ENCODE measurements at places on chromosomes 4 and X.

DNA sequence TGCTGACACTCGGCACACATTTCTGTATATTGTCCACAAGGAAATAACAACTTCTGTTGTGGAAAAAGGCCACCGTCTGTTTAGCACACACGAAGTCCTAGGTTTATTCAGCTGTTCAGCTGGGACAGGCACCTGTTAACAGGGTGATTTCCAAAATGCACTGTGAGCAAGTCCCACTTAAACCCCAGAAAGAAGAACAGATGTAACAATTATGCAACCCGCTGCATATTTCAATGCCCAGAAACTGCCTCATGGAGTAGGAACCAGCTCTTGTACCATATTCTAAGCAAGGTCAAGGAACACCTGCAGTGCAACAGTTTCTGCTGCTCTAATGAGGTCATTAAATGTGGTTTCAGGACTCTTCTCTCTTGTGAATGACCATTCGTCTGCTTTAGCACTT is 77.1 kb downstream of the GEMIN8 start:
- DNase-seq, result no peak

DNA sequence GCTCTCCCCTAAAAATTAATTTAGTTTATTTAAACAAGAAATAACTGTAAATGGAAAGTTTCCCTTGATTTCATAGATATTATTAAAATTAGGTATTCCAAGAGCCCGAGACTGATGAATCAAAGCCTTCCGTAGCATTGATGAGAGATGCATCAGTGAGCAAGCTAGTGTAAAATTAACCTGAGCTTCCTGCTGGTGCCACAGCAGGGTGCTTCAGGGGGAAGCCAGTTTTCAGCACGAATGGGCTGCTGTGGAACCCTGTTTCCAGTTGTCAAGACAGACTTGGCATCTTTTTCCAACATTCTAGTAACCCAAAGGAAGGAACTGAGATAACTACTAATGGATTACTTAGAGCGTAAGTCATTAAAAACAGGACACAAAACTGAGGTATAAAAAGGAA is 221.7 kb downstream of the RBMX2 start:
- no peak for DNase-seq

DNA sequence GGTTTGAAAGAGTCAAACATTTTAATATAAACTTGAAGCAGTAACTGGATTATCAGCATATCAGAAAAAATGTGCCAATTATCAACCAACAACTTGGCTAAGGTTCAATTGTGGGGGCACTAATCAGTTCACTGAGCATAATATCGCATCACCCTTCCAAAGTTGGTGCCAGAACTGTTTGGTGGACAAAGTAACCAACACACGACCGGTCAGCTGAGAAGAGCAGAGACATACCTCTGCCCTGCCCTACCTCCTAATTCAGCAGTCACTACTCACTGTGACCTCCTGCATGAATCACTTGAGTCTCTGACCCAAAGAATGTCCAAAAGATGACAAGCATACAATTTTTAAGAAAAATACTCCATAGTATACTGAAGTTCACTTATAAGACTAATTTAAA is 53.2 kb downstream of the TSPAN5 start:
- DNase-seq, result no peak

DNA sequence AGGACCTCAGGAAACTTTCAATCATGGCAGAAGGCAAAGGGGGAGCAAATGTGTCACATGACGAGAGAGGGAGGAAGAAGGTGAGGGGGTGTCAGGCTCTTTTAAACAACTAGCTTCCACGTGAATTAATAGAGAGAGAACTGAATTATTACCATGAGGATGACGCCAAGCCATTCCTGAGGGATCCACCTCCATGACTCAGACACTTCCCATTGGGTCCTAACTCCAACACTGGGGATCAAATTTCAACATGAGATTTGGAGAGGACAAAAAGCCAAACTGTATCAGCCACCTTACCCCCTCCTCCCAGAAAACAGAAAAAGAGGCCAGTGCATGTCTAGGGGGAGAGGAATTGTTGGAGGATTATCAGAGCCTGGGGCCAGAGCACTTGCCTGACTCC is 40.4 kb upstream of the LAS1L start:
- no peak for DNase-seq

DNA sequence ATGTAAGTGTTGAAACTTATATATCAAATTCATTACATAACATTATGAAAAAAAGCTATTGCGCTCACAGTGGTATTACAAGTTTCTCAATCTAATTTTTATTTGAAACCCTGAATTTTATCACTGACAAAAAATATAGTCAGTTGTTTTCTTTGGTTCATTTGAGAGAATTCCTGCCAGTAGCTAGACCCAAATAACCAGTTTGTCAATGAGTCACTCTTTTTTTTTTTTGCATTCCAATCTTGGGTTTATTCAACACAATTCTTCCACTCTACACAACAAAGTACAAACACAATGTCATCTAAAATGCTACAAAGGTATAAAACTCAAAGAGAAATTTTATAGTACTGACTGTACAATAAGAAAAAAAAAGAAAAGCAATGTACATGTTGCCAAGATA is 13.1 kb downstream of the HPF1 start:
- no peak for DNase-seq

DNA sequence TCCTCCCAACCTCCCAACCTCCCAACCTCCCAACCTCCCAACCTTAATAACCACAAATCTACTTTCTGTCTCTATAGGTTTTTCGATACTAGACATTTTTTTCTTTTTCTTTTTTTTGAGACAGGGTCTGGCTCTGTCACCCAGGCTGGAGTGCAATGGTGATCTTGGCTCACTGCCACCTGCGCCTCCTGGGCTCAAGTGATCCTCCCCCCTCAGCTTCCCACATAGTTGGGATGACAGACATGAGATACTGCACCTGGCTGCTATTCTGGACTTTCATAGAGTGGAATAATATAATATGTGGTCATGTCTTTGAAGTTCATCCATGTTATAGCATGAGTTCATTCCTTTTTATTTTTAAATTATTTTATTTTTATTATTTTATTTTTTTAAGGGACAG is 39.5 kb upstream of the ZFX start:
- no peak for DNase-seq

GRCh38 chr4:184870718-184871117 is 45.0 kb upstream of the ACSL1 start:
- no peak for DNase-seq

DNA sequence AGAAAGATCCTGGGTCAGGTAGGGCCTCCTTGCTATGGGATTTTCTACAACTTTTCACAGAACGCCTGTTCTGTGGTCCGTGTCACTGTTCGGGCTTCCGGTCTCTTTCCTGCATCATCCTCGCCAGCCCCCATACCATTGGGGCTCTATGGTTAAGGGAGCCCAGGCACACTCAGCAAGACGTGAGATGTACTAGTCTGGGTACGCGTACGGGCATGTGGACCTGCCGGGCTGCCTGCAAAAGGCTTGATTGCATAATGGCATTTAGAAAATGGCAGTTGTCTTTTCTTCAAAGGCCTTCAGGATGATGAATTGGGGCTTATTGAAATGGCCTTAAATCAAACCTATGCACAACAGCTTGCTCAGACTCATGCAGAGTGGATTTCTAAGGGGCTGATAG is 86.7 kb downstream of the CNGA2 start:
- DNase-seq, result no peak

- DNase-seq, result no peak
Observed at GRCh38 chr4:108240366-108240765, 71.6 kb upstream of the LEF1 start.

GRCh38 chrX:154123241-154124219 is 20.5 kb upstream of the OPN1LW start:
- peak; percentile 19 for DNase-seq

- DNase-seq, result no peak
Observed at GRCh38 chr4:24249972-24250371, 334.4 kb downstream of the DHX15 start.

DNA sequence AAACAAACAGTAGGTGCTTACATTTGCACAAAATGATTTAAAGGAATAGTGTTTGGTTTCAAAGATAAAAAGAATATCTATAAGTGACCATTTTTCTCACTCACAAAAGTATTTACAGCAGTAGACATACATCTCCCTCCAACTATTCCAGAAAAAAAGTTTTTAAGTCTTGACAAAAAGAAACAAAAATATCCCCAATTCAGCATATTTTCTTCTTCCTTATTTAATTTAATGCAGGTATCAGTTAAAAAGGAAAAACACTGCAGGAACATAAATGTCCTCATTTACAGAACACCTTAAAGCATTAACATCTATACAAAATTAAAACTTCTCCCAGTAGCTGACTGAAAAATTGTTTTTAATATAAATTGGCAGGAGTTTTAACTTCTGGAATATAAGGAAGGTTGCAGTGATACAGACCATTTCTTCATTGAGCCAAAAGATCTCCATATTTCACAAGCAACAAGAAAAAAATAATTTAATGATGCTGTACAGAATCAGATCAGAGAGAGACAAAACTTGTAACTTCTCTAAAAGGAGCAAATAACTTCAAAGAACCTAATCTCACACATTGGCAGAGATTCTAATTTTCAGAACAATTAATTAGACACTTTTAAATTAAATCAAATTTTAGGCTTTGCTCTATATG is 4.3 kb downstream of the MAB21L2 start:
- DNase-seq, result no peak

DNA sequence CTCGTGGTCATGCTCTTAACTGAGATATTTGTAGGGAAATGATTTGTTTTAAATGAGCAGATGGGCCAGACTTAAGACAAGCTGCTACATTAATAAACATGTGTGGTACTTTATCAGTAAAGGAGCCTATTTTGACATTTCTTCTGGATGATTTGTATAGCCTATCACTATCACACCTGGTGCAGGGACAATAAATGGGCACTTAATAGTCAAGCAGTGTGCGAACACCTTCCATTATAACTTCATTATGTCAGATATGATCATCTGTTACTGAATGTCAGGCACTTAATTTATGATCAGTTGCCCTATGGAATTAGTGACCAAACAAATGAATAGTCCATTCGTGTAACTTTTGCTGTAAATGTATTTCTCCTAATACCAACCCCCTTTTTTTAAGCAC is 628.8 kb downstream of the ADGRL3 start:
- DNase-seq, result no peak

DNA sequence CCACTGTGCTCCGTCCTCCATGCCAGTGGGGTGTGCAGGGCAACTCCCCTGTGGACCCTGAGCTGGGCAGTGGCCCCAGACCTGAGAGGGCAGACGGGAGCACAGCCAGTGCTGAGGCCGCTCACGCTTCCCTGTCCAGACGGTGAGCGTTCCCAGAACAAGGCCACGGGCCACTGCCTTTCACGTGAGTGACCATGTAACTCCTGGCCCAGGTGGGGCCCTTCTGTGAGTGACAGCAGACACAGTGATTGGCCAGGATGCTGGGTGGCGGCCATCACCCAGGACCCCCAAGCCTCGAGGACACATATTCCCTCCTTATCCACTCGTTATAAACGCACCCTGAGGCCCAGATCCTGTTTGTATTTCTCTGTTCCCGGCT is 10.5 kb downstream of the NSG1 start:
- no peak for DNase-seq

GRCh38 chr4:113635739-113636437 is 125.7 kb downstream of the CAMK2D start:
- no peak for DNase-seq
